Activated naive CD8-positive, alpha-beta T cell treated with anti-CD3 and anti-CD28 coated beads, Interleukin-2, amount 10 ng/mL, durations not matched to agents 7 days and 5 days (primary cell): ENCODE measurements at places on chromosomes 12 and 14. TPM values are rescaled to one million over a fixed set of nuclear protein-coding genes. Genes with fewer than 3 reads are reported as not detected.

- no peak overlapping the region for H3K4me3 ChIP-seq
- H3K4me1 ChIP-seq = no peaks in the 10 kb centered on the region
- DNase-seq = no peak
- no peaks in the 10 kb centered on the region for H3K36me3 ChIP-seq
- no peaks in the 10 kb centered on the region for H3K27me3 ChIP-seq
Measured at GRCh38 chr12:115577401-115577800, 700.1 kb downstream of the MED13L start.

The FGF23 gene
- total RNA-seq = not detected

- H3K4me1 ChIP-seq = peaks cover 7% of the 10 kb centered on the region
- DNase-seq = no peak
Measured at GRCh38 chr12:54443446-54443845, 24.4 kb upstream of the ITGA5 start.

GRCh38 chr12:44668443-44668842, 207.7 kb downstream of the NELL2 start:
- no peak overlapping the region for H3K27ac ChIP-seq
- peaks cover 57% of the 10 kb centered on the region for H3K36me3 ChIP-seq
- no peak for DNase-seq
- peaks cover 9% of the 10 kb centered on the region for H3K4me1 ChIP-seq
- no peaks in the 10 kb centered on the region for H3K27me3 ChIP-seq

DNA sequence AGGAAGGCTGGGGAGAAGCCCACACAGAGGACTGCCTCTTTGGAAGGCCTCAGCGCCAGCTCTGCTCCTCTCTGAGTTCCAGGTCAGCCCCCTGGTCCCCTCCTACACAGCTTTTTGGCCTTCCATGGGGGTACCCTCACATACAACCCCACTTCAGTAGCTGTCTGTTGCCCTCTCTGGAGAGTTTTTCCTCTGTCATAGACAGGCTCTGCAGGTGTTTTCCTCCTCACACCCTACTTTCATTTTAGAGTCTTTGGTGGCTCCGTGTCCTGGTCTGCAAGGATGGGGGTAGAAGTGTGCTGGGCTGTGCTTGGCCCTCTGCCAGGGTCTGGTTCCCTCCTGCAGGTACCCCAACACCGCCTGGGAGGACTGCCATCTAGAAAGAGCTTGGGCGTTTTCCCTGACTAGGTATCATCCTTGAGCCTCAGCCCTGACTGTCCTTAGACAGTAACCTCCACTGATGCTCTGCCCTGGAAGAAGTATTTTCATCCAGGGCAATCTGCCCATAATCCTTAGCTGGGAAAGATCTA, 15.1 kb downstream of the ZDHHC22 start:
- peaks cover 40% of the 10 kb centered on the region for H3K27me3 ChIP-seq
- H3K36me3 ChIP-seq = no peaks in the 10 kb centered on the region
- H3K4me1 ChIP-seq = peaks cover 18% of the 10 kb centered on the region

GRCh38 chr14:90583427-90583826, 186.6 kb downstream of the CALM1 start:
- H3K4me1 ChIP-seq = no peaks in the 10 kb centered on the region
- H3K27me3 ChIP-seq = no peaks in the 10 kb centered on the region
- H3K27ac ChIP-seq = no peak overlapping the region
- H3K36me3 ChIP-seq = no peaks in the 10 kb centered on the region

The P2RX2 gene
- total RNA-seq = not detected
